ENCODE measurements at places on chromosomes 2 and 18. TPM values are rescaled to one million over a fixed set of nuclear protein-coding genes. Genes with fewer than 3 reads are reported as not detected.

GRCh38 chr2:172448544-172449267 is 21.3 kb downstream of the ITGA6 start:
- no peaks in the 10 kb centered on the region for H3K36me3 ChIP-seq
- peak overlapping the region; percentile 13 for H3K27ac ChIP-seq
- H3K27me3 ChIP-seq, result no peaks in the 10 kb centered on the region

GRCh38 chr18:45634454-45634853 is 19.2 kb downstream of the SLC14A2 start:
- no peak overlapping the region for H3K4me3 ChIP-seq
- H3K4me1 ChIP-seq, result peaks cover 43% of the 10 kb centered on the region
- H3K36me3 ChIP-seq, result no peaks in the 10 kb centered on the region
- no peaks in the 10 kb centered on the region for H3K27me3 ChIP-seq
- no peak for DNase-seq

GRCh38 chr2:136055929-136056688 is 61.8 kb downstream of the CXCR4 start:
- DNase-seq, result no peak
- no peaks in the 10 kb centered on the region for H3K36me3 ChIP-seq
- no peaks in the 10 kb centered on the region for H3K4me1 ChIP-seq
- H3K27ac ChIP-seq, result no peak overlapping the region

MCM6 gene
- 9.6 TPM for total RNA-seq

- no peaks in the 10 kb centered on the region for H3K4me1 ChIP-seq
- H3K36me3 ChIP-seq, result no peaks in the 10 kb centered on the region
- H3K4me3 ChIP-seq, result no peak overlapping the region
- H3K27me3 ChIP-seq, result no peaks in the 10 kb centered on the region
- no peak for DNase-seq
These were observed 139.0 kb upstream of the RASGRP3 start for GRCh38 chr2:33337385-33337960.

STARD6 gene
- not detected for total RNA-seq

DUSP2 gene
- total RNA-seq, result 14.0 TPM

UGT1A4 gene
- total RNA-seq, result 0.98 TPM

DNA sequence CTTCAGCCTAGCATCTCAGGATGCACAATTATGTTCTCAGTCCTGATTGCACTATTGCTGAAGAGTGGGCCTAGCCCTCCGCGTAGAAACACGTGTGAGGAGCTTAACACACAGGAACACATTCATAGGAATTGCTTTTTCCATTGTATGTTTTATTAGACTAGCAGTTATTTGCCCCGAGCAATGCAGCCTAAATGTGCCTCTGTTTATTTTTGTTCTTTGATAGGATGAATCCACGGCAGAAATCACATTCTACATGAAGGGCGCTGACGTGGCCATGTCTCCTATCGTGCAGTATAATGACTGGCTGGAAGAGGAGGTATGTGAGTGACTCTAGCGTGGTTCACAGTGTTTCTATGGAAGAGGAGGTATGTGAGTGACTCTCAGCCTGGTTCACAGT is 65.9 kb upstream of the NFATC1 start:
- no peaks in the 10 kb centered on the region for H3K4me1 ChIP-seq
- no peak overlapping the region for H3K27ac ChIP-seq
- no peak for DNase-seq

- no peak for DNase-seq
- H3K27me3 ChIP-seq, result no peaks in the 10 kb centered on the region
- no peak overlapping the region for H3K27ac ChIP-seq
These were observed 53.5 kb downstream of the RASGRP3 start for GRCh38 chr2:33529771-33530481.

DNA sequence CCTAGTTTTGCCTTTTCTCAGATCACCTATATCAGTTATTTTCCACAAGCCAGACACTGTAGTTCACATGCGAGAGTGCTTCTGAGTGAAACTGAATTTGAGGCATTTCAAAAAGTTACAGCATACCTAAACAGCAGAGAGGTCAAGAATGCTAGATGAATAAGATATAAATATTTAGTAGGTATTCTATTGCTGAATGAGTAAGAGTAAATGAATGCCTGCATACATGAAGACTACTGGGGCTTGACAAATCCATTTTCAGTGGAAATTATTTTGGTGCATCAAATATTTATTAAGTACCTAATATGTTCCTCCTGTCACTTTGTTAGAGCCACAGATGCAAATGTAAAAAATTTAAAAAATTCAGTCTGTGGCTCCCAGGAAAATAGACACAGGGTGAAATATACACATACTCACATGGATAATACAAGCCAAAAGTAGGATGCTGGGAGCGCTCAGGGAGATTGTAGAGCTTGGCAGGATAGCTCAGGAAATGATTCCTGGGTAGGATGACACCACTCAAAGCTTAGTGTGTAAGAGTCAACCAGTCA is 27.6 kb upstream of the CDC42EP3 start:
- H3K36me3 ChIP-seq, result no peaks in the 10 kb centered on the region
- no peaks in the 10 kb centered on the region for H3K27me3 ChIP-seq
- H3K27ac ChIP-seq, result no peak overlapping the region
- no peak overlapping the region for H3K4me3 ChIP-seq
- H3K4me1 ChIP-seq, result no peaks in the 10 kb centered on the region
- no peak for DNase-seq

HOXD11 gene
- total RNA-seq, result 19.4 TPM

PNPT1 gene
- total RNA-seq, result 40.5 TPM

DNA sequence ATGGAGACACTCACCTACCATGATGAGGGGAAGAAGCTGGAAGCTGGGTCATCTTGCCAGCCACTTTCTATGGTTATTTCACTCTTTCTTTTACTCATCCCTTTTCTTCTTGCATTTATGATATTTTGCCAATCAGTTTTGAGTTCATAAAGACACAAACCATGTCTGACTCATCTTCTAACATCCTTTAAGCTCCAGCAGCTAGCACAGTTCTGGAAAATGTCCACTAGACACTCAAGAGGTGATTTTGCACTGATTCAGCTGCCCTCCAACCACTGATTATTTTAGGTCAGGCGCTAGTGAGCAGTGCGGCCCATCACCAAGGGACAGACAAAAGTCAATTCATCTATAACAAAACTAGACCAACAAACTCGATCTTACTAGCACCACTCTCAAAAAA is 537.1 kb upstream of the ID2 start:
- H3K27me3 ChIP-seq, result no peaks in the 10 kb centered on the region
- H3K4me1 ChIP-seq, result no peaks in the 10 kb centered on the region
- no peak overlapping the region for H3K4me3 ChIP-seq
- no peak overlapping the region for H3K27ac ChIP-seq

DNA sequence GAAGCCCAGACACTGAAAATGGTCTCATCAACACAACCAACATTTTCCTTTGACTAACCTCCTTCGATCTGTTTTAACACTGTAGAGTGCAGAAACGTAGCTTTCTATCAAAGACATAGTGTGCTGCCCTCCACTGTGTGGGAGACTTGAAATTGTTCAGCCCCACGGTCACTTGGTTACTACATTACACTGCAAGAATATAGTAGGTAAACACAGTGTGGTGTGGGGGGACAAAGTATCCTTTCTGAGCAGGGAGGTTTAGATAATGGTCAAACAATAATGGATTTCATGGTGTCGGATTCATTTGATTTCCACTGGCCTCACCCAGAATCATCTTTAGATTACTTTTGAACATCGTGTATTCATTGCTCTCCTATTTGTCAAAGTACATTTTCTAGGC is 181.0 kb downstream of the ERBB4 start:
- no peaks in the 10 kb centered on the region for H3K4me1 ChIP-seq
- no peak for DNase-seq
- H3K4me3 ChIP-seq, result no peak overlapping the region

Data from vagina (tissue), 2 donors.